H1 (cell line): ENCODE measurements at places on chromosomes 13 and 19.

DNA sequence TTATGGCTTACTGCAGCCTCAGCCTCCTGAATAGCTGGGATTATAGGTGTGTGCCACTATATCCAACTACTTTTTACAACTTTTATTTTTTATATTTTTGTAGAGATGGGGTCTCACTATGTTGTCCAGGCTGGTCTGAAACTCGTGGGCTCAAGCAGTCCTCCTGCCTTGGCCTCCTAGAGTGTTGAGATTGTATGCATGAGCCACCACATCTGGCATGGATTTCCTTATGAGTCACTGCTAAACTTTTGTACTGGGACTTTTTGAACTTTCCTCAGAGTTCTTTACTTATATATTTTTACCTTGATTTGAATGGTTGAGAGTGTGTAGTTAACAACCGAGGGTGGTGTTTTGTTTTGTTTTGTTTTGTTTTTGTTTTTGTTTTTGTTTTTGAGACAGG, 33.4 kb downstream of the DNAJC3 start:
- DNase-seq = no peak

DNA sequence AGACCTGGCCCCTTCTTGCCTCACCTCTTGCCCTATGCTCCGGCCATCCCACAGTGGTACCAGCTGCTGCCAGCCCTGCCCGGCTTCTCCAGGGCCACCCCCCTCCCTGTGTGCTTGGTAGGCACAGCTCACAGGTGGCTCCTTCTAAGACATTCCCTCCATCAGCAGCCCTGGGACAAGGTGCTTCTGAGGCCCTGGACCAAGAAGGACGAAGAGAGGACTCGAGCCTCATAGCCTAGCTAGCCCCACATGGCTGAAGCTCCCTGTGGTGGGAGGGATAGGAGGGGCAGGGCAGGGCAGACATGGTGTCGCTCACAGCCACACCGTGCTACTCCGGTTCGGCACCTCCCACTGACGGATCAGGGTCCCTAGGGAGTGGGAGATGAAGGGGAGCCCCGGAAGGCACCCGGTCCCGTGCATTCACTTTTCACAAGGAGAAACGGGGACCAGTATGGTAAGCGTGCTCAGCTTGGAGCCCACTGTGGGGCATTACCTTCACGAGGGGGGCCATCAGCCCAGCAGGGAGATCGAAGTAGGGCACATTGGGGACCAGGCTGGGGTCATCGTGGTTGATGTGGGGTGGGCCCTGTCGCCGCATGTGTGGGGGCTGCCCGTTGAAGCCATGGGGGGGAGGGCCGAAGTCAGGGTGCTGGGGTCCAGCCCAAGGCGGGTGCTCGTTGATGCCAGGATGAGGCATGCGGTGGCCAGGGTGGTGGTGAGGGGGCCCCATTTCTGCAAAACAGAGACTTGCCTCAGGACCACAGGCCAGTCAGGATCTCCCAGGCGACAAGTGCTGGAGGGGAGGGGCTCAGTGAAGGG, 19.5 kb downstream of the CHERP start:
- no peak for DNase-seq

GRCh38 chr13:101412076-101412475, 4.2 kb downstream of the NALCN start:
- DNase-seq = no peak

DNA sequence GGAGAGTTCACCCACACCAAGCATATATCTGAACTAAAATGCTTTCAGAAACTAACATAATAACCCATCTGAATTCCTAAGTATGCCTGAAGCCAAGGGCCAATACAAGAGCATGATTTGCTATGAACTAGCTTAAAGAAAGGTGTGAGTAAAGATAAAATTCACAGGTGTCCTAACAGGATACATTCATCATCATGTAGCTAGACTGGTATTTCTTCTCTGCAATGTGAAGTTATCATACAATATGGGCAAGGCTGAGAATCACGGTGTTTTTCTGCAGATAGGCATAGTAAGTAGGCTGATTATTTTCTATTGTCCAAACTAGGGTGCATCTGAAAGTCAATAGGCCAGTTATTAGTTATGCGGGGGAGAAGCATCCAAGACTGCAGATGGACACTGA, 63.1 kb downstream of the STK24 start:
- no peak for DNase-seq

- peak; percentile 57 for DNase-seq
Observed at GRCh38 chr19:29277102-29277501, 64.2 kb upstream of the UQCRFS1 start.

DNA sequence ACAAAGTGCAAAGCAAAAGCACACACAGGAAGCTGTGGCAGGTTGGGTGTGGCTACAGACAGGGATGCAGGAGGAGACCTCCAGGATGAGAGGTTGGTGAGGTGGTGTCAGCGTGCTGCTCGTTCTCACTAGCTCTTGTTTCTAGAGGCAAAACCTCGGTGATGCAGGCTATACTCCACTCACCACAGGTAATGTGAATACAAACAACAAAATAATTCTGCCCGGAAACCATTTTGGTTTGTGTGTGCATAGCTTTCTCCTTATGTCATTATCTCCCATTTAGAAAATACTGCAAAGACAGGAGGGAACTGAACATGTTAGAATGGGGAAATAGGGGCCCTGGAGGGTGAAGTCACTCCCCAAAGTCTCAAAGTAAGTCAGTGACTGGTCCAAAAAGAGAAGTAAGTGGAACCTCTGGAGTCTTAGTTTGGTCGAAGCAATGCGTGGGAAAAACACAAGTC, 9.4 kb downstream of the LCP1 start:
- DNase-seq = no peak

- no peak for DNase-seq
Observed at GRCh38 chr19:19159534-19159933, 10.5 kb downstream of the MEF2B start.

GRCh38 chr13:76725211-76725610, 161.0 kb downstream of the KCTD12 start:
- no peak for DNase-seq

DNA sequence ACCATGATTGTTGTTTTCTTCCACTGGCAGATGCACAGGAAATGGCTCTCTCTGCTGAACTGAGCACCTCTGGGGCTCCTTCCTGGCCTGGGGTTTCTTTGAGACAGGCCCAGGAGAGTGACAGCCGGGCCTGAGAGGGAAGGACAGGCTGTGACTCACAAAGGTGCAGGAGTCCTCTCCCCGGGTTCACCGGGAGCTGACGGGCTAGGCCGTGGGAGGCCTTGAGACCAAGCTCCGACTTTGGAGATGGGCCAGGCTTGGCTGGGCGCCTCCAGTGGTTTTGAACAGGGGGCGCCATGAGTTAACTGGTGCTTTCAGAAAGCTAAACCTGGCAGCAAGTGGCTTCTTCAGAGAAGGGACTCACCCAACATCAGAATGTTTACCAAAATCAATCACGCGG, 143.4 kb downstream of the URI1 start:
- peak; percentile 62 for DNase-seq

DNA sequence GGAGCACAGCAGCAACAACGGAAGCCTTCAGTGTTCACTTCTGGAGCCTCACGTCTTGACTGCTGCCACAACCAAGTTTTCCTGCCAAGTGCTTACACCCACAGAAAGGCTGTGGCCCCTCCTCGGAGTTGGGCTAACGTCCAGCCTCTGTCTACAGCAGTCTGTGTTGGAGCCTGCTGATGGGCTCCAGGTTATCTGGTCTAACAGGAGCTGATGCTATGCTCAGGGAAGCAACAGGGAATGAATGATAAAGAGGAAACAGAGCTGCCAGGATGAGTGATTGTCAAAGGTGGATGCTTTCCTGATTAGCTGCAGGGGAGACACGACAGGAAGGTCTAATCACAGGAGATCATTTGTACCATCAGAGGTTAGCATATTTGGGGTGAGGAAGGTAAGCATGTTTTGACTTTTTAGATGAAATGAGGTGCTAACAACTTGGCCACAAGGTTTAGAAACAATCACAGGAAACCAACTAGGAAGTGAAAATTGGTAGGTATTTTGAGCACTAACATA, 53.8 kb upstream of the RCBTB2 start:
- DNase-seq = no peak

DNA sequence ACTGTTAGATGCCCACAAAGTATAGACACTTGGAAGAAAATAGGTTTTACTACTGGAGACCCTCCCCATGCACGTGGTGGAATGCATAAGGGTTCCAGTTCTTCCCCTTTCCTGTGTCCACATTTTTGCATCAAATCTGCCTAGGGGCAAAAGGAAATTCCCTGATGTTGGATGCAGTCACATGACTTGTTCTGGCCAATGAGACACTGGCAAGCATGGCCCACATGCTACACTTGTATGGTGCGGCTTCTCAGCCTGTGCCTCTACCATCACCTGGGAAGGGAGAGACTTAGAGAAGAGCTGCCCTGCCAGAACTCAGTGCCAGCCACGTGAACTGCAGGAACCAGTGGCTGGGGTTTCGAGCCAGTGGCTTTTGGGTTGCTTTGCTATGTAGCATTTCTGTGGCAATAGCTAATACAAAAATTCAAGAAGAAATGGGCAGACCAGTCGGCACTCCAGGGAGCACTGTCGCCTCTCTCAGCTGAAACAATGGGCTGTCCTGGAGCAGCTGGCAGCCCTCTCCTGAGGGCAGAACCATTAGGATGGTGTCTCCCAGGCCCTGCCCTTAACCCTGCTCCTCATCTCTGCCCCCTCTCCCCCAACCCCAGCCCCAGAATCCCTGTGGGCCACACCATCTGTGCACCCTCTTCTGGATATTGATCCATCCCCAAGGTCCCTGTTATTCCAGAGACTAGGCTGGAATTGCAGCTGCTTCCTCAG, 634.0 kb downstream of the UQCRFS1 start:
- DNase-seq = no peak

GRCh38 chr13:110411688-110412059, 104.6 kb downstream of the COL4A2 start:
- DNase-seq = no peak

- no peak for DNase-seq
Observed at GRCh38 chr19:1672769-1673644, 20.6 kb upstream of the TCF3 start.

DNA sequence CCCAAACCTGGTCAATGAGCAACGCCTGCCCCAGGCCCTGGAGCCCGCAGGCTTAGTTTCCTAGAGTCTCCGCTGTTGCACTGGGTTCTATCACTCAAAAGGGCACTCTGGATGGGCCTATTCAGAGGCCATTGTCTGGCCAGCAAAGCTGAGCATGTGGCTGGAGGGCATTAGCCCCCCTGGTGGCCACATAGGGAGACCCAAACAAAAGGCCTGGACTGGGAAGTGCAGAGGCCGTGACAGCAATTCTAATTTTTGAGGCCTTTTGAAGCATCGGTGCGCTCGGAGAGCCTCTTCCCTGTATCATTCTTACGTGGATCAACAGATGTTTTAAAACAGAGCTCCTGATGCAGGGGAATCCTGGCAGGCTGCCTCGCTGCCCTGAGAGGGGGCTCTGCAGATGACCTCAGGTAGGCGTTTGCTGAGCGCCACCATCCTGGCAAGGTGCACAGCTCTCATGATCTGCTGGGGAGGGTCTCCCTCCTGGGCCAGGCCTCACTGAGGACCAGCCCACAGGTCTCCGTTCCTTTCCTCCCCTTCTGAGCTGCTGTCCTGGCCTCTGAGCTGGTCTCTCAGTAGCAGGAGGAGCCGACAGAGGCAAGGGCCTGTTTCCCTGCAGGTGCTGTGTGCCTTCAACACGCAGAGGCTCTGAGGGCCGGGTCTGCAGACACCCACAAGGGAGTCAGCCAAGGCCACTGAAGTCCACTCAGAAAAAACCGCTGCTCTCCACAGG, 190.5 kb downstream of the URI1 start:
- DNase-seq = no peak

DNA sequence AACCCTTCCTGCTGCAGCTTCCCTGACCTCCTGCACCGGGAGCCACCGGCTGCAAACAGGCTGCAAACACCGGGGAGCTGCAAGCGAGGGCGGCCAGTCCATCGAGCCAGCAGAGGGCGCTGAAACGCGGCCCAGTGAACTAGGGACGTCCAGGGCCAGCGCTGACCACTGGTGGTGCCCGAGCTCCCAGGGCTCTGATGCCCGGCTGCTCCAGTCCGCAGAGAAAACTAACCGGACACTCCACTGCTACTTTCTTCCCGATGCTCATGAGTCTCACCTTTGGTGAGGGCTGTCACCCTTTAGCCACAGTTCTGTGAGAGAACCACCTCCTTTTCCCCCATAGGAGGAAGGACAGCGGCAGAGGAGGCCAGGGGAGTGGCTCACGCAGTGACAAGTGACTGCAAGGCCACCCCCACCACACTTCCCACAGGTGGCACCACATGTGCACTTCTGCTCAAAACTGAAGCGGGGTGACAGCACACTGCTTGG, 82.8 kb upstream of the MTIF3 start:
- DNase-seq = peak; percentile 94

DNA sequence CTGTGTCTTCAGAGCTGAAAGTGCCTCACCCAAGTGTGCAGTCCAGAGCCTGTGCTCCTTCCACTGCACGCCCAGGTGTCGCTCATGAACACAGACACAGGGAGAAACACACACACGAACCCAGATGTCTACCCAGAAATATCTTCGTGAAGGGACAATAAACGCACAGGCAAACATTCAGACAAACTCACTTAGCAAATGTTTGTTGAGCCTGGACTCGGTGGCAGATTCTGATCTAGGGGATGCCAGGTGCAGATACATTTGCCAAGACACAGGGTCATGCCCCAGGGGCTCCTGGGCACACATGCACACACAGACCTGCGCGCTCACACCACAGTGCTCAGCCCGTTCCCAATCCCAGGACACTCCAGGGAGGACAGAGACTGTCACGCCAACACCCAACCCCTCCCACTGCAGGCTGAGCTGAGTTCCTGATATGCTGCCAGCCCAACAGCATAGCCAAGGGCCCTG, 31.9 kb downstream of the SCGB2B2 start:
- DNase-seq = no peak

GRCh38 chr13:109220631-109221030, 565.8 kb downstream of the IRS2 start:
- no peak for DNase-seq

- DNase-seq = no peak
Observed at GRCh38 chr13:112693831-112694497, 4.1 kb downstream of the ATP11A start.

- no peak for DNase-seq
Observed at GRCh38 chr19:5292822-5293611, 47.6 kb downstream of the PTPRS start.

- peak; percentile 85 for DNase-seq
Observed at GRCh38 chr19:38095411-38096308, 128.4 kb downstream of the DPF1 start.
